ENCODE measurements at places on chromosomes 3 and 15. TPM values are rescaled to one million over a fixed set of nuclear protein-coding genes. Genes with fewer than 3 reads are reported as not detected.
A peak's percentile ranks its signal among the peaks of the same experiment; 100 is the strongest.

GRCh38 chr3:174462916-174463315, 396.2 kb upstream of the NAALADL2 start:
- H3K27me3 ChIP-seq, result no peaks in the 10 kb centered on the region
- H3K36me3 ChIP-seq, result no peaks in the 10 kb centered on the region

DNA sequence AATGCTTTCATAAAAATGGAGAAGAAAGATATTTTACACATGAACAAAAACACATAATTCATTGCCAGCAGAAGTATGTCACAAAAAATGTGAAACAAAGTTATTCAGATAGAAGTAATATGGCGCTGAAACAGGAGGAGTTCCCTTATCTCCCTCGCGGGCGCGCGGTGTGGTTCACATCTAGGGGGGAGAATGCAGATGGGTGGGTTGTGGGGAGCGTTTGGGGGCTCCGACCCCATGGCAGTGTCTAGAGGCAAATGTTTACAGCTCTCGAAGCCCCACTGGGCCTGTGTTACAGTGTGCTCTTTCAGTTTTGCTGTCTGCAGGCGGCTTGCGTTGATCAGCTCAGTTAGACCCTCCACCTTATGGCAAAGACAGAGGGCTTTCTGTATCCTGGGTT, 297.5 kb downstream of the CGGBP1 start:
- no peaks in the 10 kb centered on the region for H3K4me1 ChIP-seq
- DNase-seq, result no peak
- no peaks in the 10 kb centered on the region for H3K36me3 ChIP-seq
- no peaks in the 10 kb centered on the region for H3K27me3 ChIP-seq

- H3K36me3 ChIP-seq, result peaks cover 4% of the 10 kb centered on the region
- no peaks in the 10 kb centered on the region for H3K4me1 ChIP-seq
- no peak overlapping the region for H3K4me3 ChIP-seq
- H3K27ac ChIP-seq, result no peak overlapping the region
These were observed 20.1 kb downstream of the IFT57 start for GRCh38 chr3:108202080-108202479.

DNA sequence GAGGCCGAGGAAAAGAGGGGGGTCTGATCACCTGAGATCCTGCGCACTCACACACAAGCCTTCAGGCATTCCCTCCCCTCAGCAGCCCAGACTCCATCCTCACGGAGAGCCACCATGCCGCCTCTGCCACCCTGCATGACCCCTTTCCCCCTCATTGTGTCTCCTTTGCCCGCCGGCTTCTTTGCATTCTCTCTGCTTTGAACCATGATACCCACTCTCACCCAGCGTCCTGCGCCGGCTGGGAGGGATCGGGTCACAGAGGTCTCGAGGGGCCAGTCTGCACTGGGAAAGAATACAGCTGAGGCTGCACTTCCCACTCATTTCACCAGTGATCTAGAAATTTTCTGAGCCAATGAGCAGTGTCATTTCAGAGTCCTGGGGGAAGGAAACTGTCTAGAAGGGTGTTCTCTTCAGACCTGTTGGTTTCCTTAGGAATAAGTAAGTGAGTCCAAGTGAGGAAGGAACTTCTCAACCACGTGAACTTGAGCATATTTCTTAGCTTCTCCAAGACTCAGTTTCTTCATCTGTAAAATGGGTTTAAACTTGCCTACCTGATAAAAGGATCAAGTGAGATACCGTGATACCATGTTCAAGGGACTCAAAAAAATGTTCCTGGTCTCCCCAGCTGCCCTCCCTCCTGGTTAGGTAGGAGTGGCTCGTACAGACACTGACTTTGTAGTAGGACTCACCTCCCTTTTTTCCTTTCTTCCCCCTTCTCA, 96.7 kb downstream of the TOP2B start:
- H3K27me3 ChIP-seq, result no peaks in the 10 kb centered on the region
- H3K4me3 ChIP-seq, result no peak overlapping the region
- no peaks in the 10 kb centered on the region for H3K36me3 ChIP-seq
- no peak overlapping the region for H3K27ac ChIP-seq

- H3K27ac ChIP-seq, result no peak overlapping the region
- no peak for DNase-seq
- H3K36me3 ChIP-seq, result no peaks in the 10 kb centered on the region
- H3K27me3 ChIP-seq, result no peaks in the 10 kb centered on the region
- no peak overlapping the region for H3K4me3 ChIP-seq
These were observed 42.3 kb downstream of the MAP3K13 start for GRCh38 chr3:185405243-185405642.

DNA sequence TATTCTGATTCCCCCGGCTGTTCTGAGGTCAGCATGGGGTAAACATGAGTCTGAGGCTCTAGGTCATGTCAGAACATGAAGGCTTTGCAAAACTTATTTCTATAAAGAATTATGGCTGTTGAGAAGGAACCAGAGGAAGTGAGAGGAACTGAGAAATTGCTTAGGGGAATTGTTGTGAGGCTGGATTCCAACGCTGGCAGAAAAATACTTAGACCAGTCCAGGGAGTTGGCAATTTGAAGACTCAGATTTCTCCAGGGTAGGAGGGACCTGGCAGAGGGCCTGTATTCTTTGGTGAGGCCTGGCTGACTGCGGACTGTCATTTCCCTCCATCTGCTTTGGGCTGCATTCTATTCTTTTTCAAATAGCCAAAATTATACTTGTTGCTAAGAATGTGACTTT, 155.5 kb downstream of the PLD1 start:
- peak; percentile 86 for DNase-seq
- peaks cover 20% of the 10 kb centered on the region for H3K36me3 ChIP-seq
- peak overlapping the region; percentile 54 for H3K27ac ChIP-seq
- no peaks in the 10 kb centered on the region for H3K27me3 ChIP-seq
- H3K4me1 ChIP-seq, result peaks cover 15% of the 10 kb centered on the region

DNA sequence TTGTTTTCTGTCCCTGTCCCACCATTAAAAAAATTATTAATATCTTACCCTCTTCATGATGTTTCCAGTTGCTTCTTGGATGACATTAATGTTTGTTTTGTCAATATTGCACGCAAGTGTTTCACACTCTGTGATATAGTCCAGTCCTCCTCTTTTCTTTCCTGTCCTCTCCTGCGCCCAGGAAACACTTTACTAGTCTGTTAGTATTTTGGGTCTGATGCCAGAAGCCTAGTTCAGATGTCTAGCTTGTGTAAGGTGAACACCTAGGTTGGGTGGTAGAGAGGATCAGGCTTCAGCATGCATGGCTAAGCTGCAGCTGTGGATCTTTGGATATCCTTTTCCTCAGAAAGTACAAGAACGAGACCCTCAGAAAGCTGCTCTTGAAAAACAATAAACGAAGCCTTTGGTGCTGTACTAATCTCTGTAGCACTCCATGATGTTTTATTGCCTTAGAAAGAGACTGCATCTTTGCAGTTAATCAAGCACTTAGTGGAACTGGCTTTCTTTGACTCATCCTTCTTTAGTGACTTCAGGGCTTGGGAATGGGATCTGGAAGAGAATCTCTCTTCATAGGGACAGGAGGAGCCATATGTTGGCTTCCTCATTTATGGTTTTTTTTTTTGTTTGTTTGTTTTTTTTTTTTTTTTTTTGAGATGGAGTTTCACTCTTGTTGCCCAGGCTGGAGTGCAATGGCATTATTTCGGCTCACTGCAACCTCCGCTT, 253.4 kb downstream of the LPP start:
- peaks cover 12% of the 10 kb centered on the region for H3K36me3 ChIP-seq
- no peaks in the 10 kb centered on the region for H3K27me3 ChIP-seq
- no peak overlapping the region for H3K27ac ChIP-seq
- no peak overlapping the region for H3K4me3 ChIP-seq

- H3K36me3 ChIP-seq, result no peaks in the 10 kb centered on the region
- H3K4me3 ChIP-seq, result no peak overlapping the region
- H3K4me1 ChIP-seq, result peaks cover 4% of the 10 kb centered on the region
- peaks cover 10% of the 10 kb centered on the region for H3K27me3 ChIP-seq
These were observed 40.6 kb upstream of the PRR20G start for GRCh38 chr3:127328421-127328820.

DNA sequence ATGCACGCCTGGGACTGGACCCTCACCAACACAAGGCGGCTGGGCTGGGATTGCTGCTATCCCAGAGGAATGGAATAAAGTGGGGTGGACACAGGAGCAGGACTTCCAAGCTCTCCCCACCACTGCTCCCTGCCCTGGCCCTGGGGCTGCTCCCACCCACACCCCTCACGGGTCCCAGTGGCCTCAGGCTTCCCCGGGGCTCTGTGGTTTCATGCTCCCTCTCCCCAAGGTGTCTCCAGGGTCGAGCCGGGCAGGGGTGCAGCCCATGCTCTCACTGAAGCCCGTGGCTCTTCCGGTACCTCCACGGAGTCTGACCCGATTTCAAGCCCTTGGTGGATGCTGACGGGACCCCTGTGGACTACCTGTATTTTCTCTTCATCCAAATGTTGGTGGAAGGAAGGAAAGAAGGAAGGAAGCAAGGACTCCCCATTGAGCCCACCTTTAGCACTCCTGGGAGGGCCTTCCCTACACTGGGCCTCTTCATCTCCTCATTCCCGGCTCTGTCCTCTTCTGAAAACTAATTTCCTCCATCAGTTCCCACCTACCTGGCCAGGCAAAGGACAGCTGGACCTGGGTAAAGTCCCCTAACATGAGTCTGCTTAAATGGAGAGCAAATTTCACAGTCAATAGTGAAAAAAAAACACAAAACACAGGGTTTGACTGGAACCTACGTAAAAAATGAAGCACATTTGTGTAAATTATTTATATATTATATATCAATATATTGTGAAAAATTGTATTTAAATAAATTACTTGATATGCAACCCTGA, 44.0 kb upstream of the PCSK6 start:
- peaks cover 11% of the 10 kb centered on the region for H3K27me3 ChIP-seq
- H3K4me3 ChIP-seq, result no peak overlapping the region
- H3K27ac ChIP-seq, result no peak overlapping the region
- H3K4me1 ChIP-seq, result peaks cover 4% of the 10 kb centered on the region
- H3K36me3 ChIP-seq, result no peaks in the 10 kb centered on the region

DNA sequence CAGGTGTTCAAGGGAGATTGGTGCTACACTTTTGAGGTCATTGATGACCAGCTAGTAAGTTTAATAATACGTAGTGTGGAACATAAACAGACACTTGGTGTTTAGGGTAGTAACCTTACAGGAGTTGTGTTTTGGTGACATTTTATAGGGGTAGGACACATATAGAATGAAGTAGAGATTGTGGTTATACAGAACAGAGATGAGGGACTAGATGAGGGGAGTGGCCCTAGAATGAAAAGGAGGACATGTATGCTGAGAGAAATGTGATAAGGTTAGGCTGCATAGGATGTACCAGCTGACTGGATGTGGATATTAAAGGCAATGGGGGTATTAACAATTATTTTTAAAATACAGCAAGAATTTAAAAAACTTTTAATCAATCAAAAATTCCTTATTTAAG, 8.0 kb downstream of the MBNL1 start:
- H3K27me3 ChIP-seq, result no peaks in the 10 kb centered on the region
- no peak overlapping the region for H3K4me3 ChIP-seq
- no peak for DNase-seq
- no peaks in the 10 kb centered on the region for H3K36me3 ChIP-seq
- H3K27ac ChIP-seq, result no peak overlapping the region

DNA sequence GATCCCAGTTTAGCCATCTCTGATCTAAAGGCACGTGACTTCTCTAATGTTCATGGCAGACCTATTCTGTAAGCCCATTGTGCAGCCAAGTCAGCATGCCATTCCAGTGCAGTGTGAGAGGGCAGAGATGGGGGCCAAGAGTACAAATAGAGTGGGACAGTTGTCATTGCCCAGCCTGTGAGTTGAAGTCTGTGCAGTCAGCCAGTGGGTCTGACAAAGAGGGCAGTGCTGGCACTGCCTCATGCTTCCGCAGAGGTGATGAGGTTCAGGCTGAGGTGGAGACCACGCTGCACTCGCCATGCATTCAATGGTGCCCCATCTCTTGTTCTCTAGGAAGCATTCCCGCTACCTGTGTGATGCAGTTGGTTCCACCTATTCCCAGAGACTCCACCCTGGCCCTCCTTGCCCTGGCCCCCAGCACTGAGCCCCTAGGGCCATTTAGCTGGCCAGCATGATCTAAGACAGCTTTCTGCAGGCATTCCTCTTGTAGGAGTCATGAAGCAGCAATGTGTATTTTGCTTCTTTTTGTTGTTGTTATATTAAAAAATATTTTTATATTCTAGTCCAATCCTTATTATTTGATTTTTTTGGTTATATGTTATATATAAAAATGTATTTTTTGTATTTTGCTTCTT, 3.7 kb downstream of the MRAS start:
- no peak for DNase-seq
- H3K27me3 ChIP-seq, result no peaks in the 10 kb centered on the region
- H3K4me1 ChIP-seq, result peaks cover 38% of the 10 kb centered on the region
- H3K36me3 ChIP-seq, result no peaks in the 10 kb centered on the region
- no peak overlapping the region for H3K27ac ChIP-seq

DNA sequence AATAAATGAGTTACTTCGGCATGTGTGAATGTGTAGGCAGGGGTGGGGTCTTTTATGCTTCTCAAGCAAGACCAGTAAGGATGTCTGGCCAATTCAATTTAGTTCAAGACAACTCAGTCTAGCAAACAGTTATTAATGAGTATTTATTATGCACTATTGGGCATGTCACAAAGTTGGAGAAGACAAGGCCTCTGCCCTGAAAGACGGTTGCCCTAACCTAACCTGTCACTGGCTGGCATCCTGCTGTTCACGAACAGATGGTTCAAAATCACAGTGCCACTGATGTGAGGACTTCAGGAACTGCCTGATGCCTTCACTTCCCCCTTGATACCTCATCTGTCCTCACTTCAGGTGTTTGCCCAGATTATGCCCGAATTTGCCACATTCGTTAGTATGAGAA, 217.8 kb downstream of the SOX2 start:
- H3K36me3 ChIP-seq, result no peaks in the 10 kb centered on the region
- DNase-seq, result no peak

GRCh38 chr3:195815169-195815771, 3.5 kb upstream of the MUC4 start:
- H3K27me3 ChIP-seq, result peaks cover 35% of the 10 kb centered on the region
- H3K36me3 ChIP-seq, result no peaks in the 10 kb centered on the region
- peak; percentile 49 for DNase-seq
- H3K4me3 ChIP-seq, result no peak overlapping the region
- no peaks in the 10 kb centered on the region for H3K4me1 ChIP-seq
- H3K27ac ChIP-seq, result no peak overlapping the region

DNA sequence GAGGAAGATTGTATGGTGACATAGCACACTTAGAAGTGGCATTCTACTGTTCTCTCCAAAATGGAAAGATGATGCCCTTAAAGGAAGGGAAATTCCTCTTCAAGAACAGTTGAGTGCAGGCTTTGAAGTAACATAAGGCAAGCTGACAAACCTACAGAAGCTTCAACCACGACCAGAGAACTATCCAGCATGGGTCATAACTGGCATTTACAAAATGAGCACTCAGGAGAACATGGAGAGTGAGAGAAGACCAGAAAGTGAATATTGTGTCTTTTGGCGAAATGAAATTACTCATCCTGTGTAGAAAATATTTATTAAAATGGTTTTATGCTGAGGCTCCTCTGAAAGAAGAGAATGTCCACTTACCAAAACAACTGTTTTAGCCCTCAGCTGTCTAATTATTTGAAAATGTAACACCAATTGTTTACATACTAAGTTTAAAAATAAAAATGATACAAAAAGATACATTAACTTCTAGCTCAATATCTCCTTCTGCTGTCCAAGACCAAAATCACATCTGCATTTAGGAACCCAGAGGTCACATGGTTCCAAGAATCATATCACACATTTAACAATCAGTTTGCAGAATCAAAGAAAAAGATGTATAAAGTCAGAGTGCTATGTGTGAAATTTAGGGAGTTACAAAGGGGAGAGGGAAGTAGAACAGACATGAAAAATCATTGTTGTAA, 216.9 kb downstream of the ATP8B4 start:
- no peak overlapping the region for H3K4me3 ChIP-seq
- peaks cover 33% of the 10 kb centered on the region for H3K4me1 ChIP-seq
- no peak for DNase-seq
- peak overlapping the region; percentile 66 for H3K27ac ChIP-seq
- H3K27me3 ChIP-seq, result no peaks in the 10 kb centered on the region

TGM4 gene
- 0.56 TPM for total RNA-seq

SH2D7 gene
- total RNA-seq, result not detected

TGM5 gene
- 61.6 TPM for total RNA-seq

PSTPIP1 gene
- total RNA-seq, result 5.9 TPM

Measured in suprapubic skin (tissue), 4 donors.